ENCODE measurements at places on chromosomes 5 and 9.

DNA sequence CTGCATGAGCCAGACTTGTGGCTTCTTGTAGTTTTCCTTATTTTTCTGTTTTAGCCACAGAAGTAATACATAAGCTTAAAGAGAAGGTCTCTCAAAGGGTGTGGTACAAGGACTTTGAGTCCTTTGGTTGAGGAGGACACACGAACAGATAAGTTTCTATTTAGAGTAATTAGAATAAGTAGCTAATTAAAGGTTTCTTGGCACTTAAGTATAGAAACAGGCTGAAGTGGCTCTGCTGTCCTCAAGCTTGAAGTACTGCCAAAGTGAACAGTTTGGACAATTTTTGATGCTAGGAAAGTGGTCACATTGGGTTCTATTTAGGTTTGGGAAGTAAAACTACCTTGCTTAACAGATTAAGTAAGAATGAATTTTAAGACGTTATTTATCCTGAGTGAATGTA, 278.3 kb upstream of the MPDZ start:
- no peak for DNase-seq

DNA sequence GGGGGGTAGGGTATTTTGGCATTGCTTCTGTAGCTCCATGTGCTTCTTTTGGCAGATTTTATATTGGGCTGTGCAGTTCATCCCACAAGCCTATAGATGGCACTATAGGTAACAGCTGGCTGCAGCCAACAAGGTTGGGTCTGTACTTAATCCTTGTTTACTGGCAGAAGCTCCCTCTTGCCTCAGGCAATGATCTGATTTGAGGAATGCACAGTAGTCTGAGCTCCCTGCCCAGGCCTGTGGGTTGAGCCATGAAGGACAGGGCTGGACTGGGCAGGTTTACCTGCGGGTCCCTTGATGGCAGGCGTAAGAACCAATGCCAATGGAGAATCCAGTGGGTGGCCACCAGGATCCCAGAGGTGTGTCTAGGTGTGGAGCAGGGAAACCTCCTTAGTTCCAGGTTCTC, 11.7 kb upstream of the OR1J2 start:
- DNase-seq: no peak

DNA sequence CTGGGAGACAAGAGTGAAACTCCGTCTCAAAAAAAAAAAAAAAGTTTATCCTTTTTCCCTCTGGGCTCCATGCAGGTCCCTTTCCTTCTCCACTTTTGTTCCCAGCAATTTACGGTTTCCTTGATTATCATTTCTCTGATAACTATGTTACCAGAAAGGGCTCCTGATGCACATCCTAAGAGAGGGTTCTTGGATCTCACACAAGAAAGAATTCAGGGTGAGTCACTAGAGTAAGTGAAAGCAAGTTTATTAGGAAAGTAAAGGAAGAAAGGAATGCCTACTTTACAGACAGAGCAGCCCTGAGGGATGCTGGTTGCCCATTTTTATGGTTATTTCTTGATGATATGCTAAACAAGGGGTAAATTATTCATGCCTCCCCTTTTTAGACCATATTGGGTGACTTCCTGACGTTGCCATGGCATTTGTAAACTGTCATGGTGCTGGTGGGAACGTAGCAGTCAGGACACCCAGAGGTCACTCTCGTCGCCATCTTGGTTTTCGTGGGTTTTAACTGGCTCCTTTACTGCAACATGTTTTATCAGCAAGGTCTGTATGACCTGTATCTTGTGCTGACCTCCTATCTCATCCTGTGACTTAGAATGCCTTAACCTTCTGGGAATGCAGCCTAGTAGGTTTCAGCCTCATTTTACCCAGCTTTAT, 13.5 kb upstream of the MELK start:
- no peak for DNase-seq

- no peak for DNase-seq
Measured at GRCh38 chr5:105924366-105924765, 1746.4 kb downstream of the EFNA5 start.

- no peak for DNase-seq
Measured at GRCh38 chr5:11251247-11251646, 490.2 kb upstream of the DAP start.

GRCh38 chr9:69168709-69169217, 5.3 kb upstream of the TJP2 start:
- DNase-seq: peak; percentile 6

GRCh38 chr5:142785206-142785605, 15.0 kb downstream of the ARHGAP26 start:
- no peak for DNase-seq

DNA sequence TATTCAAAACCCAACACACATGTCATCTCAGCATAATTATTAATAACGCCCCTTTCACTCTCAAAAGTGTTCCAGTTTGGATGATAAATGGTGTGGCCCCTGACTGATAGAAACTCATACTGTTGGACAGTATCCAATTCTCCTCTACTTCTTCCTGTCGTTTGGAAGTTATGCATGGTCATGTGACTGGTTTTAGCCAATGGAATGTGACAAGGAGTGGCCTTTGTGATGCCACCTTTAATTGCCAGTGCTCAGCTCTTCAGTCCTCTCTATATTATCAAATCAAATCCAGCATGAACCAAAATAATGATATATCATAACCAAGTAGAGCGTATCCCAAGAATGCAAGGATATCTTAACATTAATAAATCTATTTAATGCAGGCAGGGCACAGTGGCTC, 117.8 kb upstream of the SPIN1 start:
- DNase-seq: no peak

DNA sequence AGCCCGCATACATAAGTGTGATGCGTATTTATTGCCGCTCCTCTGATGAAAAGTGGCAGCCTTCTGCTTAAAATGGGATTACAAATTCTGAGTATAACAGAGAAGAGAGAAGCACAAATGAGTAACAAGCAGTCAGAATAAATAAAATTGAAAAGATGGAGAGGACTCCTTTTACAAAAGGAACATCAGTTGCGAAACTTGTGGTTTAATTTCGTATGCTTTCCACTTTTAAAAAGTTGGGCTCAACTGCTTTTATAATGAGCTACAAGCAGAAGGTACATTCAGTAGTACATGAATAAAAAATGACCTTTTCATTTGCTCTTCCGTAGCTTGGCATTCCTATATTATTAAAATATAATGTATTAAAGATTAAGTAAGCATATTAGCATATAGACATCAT, 320.0 kb downstream of the FBXL17 start:
- DNase-seq: no peak

- no peak for DNase-seq
Measured at GRCh38 chr5:66854416-66854815, 258.2 kb downstream of the MAST4 start.

- no peak for DNase-seq
Measured at GRCh38 chr5:154238776-154239481, 48.4 kb downstream of the GALNT10 start.

DNA sequence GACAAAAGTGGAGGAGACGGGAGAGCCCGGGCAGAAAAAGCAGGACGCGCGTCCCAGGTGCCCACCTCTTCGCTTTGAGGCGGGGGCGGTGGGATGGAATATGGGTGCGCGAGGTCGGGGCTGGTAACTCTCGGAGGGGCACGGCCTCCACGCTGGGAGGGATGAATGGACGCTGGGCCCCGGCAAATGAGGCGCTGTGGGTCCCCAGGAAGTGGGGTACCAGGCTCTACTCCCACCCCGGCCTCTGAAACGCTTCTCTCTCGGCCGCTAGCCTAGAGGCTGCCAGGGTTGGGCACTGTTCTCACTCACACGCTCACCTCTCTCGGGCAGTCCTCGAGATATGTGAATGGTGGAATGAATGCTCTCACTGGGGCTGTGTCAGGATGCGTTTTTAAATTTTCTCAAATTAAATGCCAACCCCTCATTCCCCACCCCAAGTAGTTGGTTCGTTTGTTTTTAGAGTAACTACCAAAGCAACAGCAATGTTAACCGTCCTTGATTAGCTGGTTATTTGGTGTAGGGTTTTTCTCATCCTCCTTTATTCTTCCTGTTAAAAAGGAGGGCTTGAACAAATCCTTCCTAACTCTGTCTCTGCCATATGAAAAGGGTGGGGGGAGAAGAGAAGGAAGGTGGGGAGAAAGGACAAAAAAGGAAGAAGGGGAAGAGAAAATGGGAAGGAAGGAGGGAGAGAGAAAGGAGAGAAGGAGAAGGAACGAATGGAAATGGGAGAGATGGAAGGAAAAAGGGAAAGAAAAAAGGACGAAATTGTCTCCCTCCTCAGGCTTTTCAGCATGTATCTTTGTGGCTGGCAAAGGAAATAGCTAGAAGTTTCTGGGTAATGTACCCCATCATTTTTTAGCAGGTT, 1.3 kb upstream of the EBF1 start:
- DNase-seq: no peak

DNA sequence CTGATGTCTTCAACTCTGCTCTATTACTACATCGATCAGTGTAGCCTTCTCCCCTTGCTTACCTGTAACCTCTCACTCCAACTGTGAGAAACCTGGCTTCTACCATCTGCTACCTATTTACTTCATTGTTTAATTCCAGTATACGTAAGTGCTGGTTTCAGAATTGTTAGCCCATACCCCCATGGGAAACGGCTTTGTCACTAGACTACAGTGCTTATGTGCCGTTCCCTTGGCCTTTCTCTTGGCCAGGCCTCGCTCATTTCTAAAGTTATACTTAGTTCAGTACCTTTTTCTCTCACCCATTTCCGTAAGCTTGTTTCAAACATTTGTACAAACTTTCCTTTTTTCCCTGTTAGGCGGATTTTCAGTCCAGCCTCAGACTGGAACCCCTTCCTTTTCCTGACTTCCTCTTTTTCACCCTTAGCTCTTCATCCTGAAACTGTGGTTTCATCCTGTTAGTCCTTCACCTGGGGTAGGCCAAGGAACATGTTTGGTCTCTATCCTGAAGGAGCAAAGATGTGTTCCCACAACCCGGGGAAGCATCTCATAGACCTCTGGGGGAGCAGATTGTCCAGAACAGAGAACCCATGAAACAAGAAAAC, 21.7 kb downstream of the ALG2 start:
- no peak for DNase-seq

DNA sequence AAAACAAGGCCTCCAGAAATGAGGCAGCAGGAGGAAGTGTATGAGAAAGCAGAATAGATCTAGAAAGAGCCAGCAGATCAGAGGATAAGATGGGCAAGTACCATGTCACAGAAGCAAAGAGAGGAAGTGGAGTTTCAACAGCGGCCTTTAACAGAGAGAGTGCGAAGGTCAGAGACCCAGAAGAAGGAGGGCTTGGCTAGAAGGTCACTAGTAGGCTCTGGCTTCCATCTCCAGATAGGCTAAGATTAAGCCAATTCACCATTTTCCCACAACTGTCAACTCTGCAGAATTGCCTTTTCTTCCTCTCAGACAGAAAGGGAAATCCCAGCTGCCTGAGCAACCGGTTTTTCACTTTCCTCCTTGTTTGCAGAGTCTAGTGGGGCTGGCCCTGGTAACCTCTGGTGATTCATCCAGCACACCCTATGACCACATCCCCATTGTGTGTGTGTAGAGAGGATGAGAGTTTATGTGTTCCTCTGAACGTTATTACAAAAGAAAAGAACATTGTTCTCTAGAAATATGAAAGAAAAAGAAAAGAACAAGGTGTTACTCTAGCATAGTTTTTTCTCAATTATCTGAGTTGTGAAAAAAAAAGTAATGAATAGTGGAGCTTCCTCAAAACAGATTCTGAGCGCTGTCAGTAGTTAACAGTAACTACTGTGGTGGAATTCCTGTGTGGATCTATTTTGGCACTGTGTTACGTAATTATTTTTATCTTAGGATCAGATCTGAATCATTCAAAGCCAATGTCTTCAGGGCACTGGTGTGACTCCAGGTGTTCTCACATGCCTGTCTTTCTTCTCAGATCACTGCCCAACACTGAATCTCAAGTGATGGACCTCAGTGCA, 220.4 kb downstream of the ARRDC3 start:
- DNase-seq: no peak

- DNase-seq: no peak
Measured at GRCh38 chr9:96100385-96101300, 201.3 kb downstream of the HSD17B3 start.

DNA sequence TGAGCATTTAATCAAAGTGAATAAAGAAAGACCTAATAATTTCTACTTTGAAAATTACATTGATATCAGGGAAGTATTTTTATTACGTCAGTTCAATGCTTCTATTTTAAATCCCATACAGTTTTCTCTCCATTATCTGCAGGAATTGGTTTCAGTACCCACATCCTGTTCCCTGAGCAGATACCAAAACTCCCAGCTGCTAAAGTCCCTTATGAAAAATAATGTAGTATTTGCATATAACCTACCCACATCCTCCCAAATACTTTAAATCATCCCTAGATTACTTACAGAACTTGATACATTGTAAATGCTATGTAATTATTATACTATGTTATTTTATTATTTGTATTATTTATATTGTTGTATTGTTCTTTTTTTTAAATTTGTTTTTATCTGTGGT, 125.4 kb upstream of the MINAR2 start:
- DNase-seq: no peak

GRCh38 chr5:73437777-73438644, 10.6 kb downstream of the FOXD1 start:
- DNase-seq: no peak

DNA sequence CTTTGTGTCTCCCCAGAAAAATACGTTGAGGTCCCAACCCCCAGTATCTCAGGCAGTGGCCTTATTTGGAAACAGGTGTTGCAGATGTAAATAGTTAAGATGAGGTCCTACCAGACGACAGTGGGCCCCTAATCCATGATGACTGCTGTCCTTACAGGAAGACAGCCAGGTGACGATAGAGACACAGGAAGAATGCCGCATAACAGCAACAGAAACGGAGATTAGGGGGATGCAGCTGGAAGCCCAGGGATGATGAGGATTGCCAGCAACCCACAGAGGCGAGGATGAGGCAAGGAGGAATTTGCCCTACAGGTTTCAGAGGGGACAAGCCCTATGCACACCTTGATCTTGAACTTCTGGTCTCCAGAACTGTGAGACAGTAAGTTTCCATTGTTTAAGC, 46.5 kb downstream of the ROPN1L start:
- no peak for DNase-seq

DNA sequence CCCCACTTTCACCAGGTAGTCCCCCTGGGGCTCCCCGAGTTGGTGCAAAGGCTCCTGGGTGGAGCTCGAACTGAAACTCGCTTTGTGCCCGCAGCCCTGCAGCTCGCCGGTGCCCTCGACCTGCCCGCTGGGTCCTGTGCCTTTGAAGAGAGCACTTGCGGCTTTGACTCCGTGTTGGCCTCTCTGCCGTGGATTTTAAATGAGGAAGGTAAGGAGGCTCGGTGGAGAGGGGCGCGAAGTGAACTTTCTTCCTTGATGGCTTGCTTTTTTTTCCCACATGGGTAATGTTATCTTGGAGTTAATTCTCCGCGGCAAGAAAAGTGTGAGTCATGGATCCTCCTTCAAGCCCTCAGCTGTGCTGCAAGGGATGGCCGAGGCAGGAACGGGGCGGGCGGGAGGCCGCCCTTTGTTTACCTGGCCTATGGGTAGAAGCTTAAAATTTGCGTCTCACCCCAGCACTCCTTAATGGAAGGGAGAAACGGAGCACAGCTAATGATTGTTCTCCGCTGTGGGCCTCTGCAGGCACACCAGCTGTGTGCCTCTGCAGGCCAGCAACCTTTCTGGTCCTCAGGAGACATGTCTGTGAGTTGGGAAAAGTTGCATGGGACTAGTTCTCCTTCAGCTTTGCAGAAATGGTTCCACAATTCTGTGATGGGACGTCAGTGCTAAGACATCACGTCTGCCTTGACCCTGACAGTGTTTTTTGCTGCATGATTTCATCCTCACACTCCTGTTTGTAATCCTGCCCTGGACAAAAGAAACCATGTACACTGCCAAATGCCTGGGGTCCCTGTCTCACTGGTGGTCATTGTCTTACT, 1.1 kb downstream of the MAMDC2 start:
- no peak for DNase-seq

- DNase-seq: no peak
Measured at GRCh38 chr5:142864290-142865260, 94.4 kb downstream of the ARHGAP26 start.

GRCh38 chr9:27530915-27531755, 1.5 kb upstream of the MOB3B start:
- DNase-seq: no peak

GRCh38 chr5:127567026-127567768, 49.8 kb downstream of the PRRC1 start:
- DNase-seq: no peak
